Suprapubic skin (tissue), 4 donors: ENCODE measurements at places on chromosomes 5 and 9.

DNA sequence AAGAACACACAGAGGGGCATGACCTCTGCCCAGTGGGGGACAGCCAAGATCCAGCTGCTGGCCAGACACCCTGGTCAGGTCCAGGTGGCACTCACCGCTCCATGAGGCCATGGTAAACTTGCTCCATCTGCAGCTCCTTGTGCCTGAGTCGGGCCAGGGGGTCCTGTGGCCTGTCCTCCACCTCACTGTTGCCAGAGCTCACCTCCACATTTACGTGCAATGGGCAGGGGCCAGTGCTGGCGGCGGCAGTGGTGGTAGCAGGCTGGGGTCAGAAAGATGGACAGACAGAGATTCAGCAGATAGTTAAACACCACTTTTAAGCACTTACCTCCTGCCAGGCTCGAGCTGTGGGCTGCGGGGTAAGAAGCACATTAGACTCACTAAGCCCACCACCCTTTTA, 28.0 kb downstream of the AKNA start:
- DNase-seq, result no peak

DNA sequence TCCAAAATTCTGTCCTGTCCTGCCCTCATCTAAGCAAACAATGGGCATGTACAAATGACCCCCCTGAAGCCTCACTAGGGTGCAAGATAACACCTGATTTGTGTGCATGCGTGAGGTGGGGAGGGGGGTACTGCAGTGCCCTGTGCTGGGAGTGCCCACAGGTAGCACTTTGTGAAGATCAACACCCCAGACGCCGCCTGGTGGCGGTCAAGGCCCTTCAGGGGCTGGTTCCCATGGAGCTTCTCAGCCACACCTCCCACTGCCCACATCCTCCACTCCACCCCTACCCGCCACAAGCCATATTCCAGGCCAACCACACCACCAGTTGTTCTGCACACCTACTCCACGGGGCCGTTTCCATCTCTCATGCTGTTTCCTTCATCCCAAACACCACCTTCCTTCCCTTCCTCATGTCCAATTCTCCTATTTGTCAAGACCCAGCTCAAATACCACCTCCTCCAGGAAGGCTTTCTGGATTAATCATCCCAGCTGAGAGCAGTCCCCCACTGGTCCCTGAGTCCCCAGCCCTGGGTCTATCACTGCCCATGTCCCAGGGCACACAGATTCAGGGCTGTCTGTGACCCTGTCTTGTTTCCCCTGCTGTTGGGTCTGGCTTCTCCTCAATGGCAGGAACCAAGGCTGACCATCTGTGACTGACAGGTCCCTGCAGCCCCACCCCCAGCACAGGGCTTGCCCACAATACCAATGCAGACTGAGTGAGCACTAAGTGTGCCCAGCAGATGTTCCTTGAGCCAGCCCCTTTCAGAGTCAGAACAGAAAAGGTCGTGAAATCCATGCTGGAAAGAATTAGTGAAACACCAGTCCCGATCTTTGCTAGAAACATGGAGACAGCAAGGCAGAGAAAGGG, 178.4 kb downstream of the PAX5 start:
- DNase-seq, result no peak

DNA sequence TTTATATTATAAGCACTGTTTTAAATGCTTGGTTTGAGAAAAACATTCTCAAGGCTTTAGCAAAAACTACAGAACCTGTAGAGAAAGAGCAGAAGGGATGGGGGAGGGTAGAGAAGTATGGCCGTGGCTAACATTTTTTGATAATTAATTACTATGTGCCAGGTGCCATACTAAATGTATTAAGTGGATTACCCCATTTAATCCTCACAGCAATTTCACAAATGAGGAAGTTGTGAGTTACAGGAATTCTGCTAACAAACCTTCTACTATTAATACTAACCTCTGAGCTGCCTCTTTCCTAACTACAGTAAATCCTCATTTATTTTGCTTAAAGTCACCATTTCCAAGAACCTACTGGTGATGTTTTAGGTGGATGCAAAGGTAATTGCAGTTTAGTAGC, 157.9 kb downstream of the RNF180 start:
- DNase-seq, result no peak

GRCh38 chr5:57436586-57436985, 46.0 kb downstream of the ACTBL2 start:
- DNase-seq, result no peak

DNA sequence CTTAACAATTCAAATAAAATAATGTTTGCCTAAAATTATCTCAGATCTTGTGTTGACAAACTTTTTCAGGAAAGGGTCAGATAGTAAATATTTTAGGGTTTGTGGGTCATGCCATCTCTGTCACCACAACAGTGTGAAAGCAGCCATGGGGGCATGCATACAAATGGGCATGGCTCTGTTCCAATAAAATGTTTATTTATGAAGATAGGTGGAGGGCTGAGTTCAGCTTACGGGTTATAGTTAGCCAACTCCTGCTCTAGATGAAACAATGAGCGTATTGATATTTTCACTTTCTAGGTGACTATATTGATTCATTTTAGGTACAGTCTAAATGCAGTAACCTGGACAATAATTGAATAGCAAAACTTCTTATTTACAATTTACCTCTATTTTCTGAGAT, 533.8 kb upstream of the CLINT1 start:
- no peak for DNase-seq
